ENCODE measurements at places on chromosomes 6 and 20. TPM values are rescaled to one million over a fixed set of nuclear protein-coding genes. Genes with fewer than 3 reads are reported as not detected.

GRCh38 chr6:136886091-136886490, 36.0 kb upstream of the SLC35D3 start:
- peaks cover 3% of the 10 kb centered on the region for H3K4me1 ChIP-seq
- no peaks in the 10 kb centered on the region for H3K36me3 ChIP-seq
- no peak overlapping the region for H3K4me3 ChIP-seq
- H3K27me3 ChIP-seq, result no peaks in the 10 kb centered on the region
- no peak overlapping the region for H3K27ac ChIP-seq

DNA sequence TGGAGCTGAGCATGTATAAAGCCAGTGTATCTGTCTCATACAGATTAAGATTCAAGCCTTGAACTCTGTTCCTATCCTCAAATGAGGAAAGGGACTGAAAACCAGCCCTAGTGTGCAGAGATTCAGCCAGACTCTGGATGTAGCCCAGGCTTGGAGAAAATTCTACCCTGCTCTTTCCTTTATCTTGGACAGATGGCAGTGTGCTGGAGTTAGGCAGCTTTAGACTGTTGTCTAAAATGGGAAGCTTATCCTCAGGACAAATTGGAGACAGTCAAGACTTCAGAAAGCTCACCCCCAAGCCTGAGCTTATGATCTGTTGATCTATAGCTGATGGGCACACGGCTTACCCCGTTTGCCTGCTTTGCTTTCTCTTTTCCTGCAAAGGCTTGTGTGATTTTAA, 1057.6 kb downstream of the KIF16B start:
- no peak overlapping the region for H3K27ac ChIP-seq
- no peaks in the 10 kb centered on the region for H3K27me3 ChIP-seq
- no peaks in the 10 kb centered on the region for H3K4me1 ChIP-seq
- no peak overlapping the region for H3K4me3 ChIP-seq
- no peaks in the 10 kb centered on the region for H3K36me3 ChIP-seq

- H3K4me3 ChIP-seq, result no peak overlapping the region
- H3K27me3 ChIP-seq, result no peaks in the 10 kb centered on the region
- H3K27ac ChIP-seq, result peak overlapping the region; percentile 73
- H3K4me1 ChIP-seq, result peaks cover 3% of the 10 kb centered on the region
- peak; percentile 60 for DNase-seq
Measured at GRCh38 chr20:21901470-21902275, 196.2 kb downstream of the PAX1 start.

GRCh38 chr6:50939931-50940330, 121.3 kb downstream of the TFAP2B start:
- H3K27me3 ChIP-seq, result no peaks in the 10 kb centered on the region
- no peak overlapping the region for H3K4me3 ChIP-seq
- no peak for DNase-seq
- no peaks in the 10 kb centered on the region for H3K4me1 ChIP-seq
- no peaks in the 10 kb centered on the region for H3K36me3 ChIP-seq
- no peak overlapping the region for H3K27ac ChIP-seq

- H3K4me1 ChIP-seq, result no peaks in the 10 kb centered on the region
- no peaks in the 10 kb centered on the region for H3K27me3 ChIP-seq
- no peaks in the 10 kb centered on the region for H3K36me3 ChIP-seq
- no peak overlapping the region for H3K27ac ChIP-seq
Measured at GRCh38 chr6:28165563-28165962, 23.9 kb downstream of the ZKSCAN8 start.

DNA sequence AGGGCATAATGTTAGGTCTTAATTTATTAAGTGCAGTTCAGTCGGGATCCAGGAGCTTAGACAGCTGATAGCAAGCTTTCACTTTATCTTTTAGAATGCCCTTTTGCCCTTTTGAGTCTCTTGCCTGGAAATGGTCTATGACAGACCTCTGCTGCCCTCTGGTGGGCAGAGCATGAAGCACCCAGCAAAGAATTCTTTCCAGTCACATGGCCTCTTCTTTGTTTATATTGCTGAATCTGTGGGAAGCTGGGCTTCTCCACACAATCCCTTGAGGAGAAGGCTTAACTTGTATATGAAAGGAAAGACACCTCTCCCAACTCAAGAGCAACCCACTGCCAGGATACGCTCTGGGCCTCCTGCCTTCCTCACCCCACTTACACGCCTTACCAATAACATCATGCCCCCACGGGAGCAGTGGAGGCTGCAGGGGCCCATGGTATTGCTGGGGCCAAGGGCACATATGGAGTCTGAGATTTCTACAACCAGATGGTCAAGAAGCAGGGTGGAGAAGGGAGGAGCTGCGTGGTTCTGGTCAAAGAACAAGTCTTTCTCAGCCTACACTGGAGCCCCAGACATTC, 20.4 kb downstream of the WFDC3 start:
- peak; percentile 90 for DNase-seq
- peaks cover 21% of the 10 kb centered on the region for H3K4me1 ChIP-seq
- H3K36me3 ChIP-seq, result no peaks in the 10 kb centered on the region
- no peak overlapping the region for H3K4me3 ChIP-seq

- no peaks in the 10 kb centered on the region for H3K36me3 ChIP-seq
- H3K4me3 ChIP-seq, result no peak overlapping the region
- no peak overlapping the region for H3K27ac ChIP-seq
- H3K4me1 ChIP-seq, result no peaks in the 10 kb centered on the region
- H3K27me3 ChIP-seq, result no peaks in the 10 kb centered on the region
Measured at GRCh38 chr6:162497389-162497788, 230.2 kb downstream of the PRKN start.

DNA sequence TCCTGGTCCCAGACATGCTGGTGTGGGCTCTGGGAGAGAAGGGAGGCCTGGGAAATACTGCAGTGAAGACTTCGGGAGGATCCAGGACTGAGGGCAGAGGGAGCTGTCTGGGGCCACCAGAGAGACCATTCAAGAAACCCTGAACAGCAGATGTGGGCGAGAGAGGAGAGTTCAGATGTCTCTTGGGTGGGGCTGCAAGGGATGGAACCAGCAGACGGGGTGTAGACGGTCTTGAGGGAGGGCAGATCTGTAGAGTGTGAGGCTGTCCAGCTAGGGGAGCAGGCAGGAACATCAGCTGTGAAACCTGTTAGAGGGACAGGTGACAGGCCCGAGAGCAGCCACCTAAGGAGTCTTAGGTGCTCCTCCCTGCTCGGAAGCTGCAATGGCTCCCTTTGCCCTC, 38.9 kb downstream of the ITPR3 start:
- H3K27me3 ChIP-seq, result no peaks in the 10 kb centered on the region
- H3K36me3 ChIP-seq, result no peaks in the 10 kb centered on the region
- no peak for DNase-seq
- H3K4me1 ChIP-seq, result no peaks in the 10 kb centered on the region

DNA sequence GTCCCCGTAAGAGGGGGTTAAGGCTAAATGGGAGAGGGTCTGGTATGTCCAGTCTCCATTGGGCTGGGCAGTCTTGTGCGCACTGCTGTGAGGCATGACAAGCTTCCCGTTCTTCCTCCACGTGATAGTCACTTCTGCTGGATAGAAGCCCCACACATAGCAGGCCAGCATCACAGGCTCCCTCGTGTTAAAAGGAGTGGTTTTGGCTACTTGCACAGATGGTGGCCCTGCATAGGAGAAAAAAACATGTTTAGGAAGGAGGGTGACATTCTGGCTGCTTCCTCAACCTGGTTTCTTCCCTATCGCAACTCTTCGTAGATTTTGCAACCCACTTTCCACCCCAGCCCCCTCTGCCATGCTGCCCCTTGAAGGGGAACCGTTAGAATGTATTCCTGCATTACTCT, 3.6 kb downstream of the HLA-DMB start:
- H3K36me3 ChIP-seq, result no peaks in the 10 kb centered on the region
- no peaks in the 10 kb centered on the region for H3K27me3 ChIP-seq
- H3K4me3 ChIP-seq, result no peak overlapping the region
- DNase-seq, result peak; percentile 24

- no peaks in the 10 kb centered on the region for H3K27me3 ChIP-seq
- H3K4me3 ChIP-seq, result no peak overlapping the region
- no peaks in the 10 kb centered on the region for H3K36me3 ChIP-seq
- DNase-seq, result no peak
Measured at GRCh38 chr20:5845681-5846615, 95.7 kb downstream of the SHLD1 start.

GRCh38 chr20:51484831-51485230, 57.7 kb downstream of the NFATC2 start:
- H3K27ac ChIP-seq, result no peak overlapping the region
- no peak for DNase-seq
- no peaks in the 10 kb centered on the region for H3K27me3 ChIP-seq
- no peak overlapping the region for H3K4me3 ChIP-seq

GRCh38 chr6:110629153-110629552, 152.7 kb upstream of the SLC22A16 start:
- no peaks in the 10 kb centered on the region for H3K27me3 ChIP-seq
- H3K36me3 ChIP-seq, result no peaks in the 10 kb centered on the region

- no peaks in the 10 kb centered on the region for H3K4me1 ChIP-seq
- H3K27ac ChIP-seq, result no peak overlapping the region
- H3K36me3 ChIP-seq, result no peaks in the 10 kb centered on the region
- DNase-seq, result no peak
- H3K27me3 ChIP-seq, result no peaks in the 10 kb centered on the region
- no peak overlapping the region for H3K4me3 ChIP-seq
Measured at GRCh38 chr6:95084867-95085266, 492.5 kb upstream of the MANEA start.

DNA sequence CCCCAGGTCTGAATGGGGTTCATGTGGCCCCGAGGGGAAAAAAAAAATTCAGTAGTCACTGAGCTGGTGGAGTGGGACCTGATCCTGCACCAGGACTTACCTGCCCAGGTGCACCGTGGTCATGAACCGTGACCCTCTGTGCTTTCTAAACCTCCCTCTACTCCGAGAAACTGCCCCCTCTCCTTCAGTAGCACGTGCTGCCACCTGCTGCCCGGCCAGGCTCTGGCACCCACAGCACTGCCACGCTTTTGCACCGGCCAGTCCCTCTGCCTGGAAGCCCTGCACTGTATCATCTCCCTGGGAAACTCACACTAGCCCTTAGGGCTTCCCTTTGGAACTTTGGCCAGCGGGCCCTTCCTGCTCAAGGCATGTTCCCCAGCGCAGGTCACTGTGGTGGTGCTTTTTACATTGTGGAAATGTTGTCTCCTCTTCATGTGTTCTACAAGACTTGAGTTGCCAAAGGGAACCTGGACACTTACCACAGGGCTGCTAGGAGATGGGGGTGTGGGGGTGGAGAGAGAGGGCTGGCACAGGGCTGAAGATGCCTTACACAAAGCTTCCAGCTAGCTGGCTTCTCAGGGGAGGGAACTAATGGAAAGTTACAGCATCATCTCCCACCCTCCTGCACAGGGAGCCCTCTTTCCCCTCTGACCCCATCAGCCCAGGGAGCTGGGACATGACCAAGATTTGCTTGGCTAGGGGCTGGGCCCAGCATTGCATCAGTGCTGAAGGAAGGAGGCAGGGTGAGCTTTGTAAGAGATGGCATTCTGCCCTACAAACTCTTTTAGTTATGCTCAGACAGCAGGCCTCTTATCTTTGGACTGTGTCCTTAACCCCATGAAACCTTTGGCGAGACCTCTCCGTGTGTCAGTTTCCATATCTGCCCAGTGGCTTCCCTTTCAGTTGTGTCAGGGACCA, 2.5 kb upstream of the PTPRT start:
- no peak for DNase-seq
- H3K27me3 ChIP-seq, result peaks cover 41% of the 10 kb centered on the region
- H3K27ac ChIP-seq, result no peak overlapping the region
- peaks cover 6% of the 10 kb centered on the region for H3K4me1 ChIP-seq

GRCh38 chr6:53020005-53020744, 25.1 kb upstream of the GSTA4 start:
- H3K27me3 ChIP-seq, result no peaks in the 10 kb centered on the region
- H3K4me3 ChIP-seq, result no peak overlapping the region
- no peak for DNase-seq
- no peaks in the 10 kb centered on the region for H3K4me1 ChIP-seq
- H3K36me3 ChIP-seq, result peaks cover 37% of the 10 kb centered on the region

- H3K4me3 ChIP-seq, result no peak overlapping the region
- H3K4me1 ChIP-seq, result peaks cover 13% of the 10 kb centered on the region
- peaks cover 69% of the 10 kb centered on the region for H3K27me3 ChIP-seq
- no peak for DNase-seq
- H3K27ac ChIP-seq, result no peak overlapping the region
Measured at GRCh38 chr20:64082126-64082731, 2.0 kb downstream of the LKAAEAR1 start.

DNA sequence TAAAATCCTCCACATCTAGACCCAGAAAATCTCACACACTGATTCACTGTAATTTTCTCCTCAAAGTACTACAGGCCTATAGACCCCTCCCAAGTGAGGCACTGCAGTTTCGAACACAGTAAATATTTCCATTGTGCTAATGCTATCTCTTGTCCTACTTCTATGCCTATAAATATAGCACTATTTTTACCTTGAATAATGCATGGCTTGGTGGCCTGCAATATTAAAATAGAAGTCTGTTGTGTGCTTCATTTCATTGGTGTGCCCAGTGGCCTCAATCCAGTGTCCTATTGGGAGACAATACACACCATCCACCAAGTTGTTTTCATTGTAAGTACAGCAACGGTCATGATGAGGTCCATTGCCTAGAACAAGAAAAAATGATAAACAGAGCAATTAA, 49.4 kb downstream of the EPM2A start:
- DNase-seq, result no peak
- H3K4me1 ChIP-seq, result no peaks in the 10 kb centered on the region
- H3K27ac ChIP-seq, result no peak overlapping the region
- H3K36me3 ChIP-seq, result no peaks in the 10 kb centered on the region

DNA sequence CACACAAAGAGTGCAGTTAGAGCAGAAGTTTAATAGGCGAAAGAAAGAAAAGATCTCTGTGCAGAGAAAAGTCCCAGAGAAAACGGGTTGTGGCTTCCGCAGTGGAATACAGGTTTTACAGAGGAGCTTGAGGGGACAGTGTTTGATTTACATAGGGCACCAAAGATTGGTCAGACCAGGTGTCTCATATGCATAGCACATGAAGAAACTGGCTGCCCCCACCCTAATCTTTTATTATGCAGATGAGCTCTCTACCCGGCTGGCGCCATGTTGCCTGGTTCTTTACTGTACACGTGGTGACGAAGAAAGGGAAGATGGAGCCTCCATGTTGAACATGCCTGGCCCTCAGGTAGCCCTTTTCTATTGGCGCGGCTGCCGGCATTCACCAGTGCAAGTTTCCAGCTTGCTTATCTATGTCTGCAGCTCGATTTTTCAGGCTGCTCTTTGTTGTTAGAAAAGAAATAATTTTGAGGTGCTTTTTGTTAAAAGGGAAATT, 47.4 kb downstream of the SLC35B3 start:
- no peak overlapping the region for H3K27ac ChIP-seq
- H3K4me3 ChIP-seq, result no peak overlapping the region
- DNase-seq, result no peak
- no peaks in the 10 kb centered on the region for H3K36me3 ChIP-seq

GRCh38 chr6:75480425-75480824, 13.2 kb downstream of the FILIP1 start:
- H3K4me1 ChIP-seq, result no peaks in the 10 kb centered on the region
- H3K4me3 ChIP-seq, result no peak overlapping the region
- H3K27ac ChIP-seq, result peak overlapping the region; percentile 60
- no peak for DNase-seq

- no peak overlapping the region for H3K4me3 ChIP-seq
- H3K27ac ChIP-seq, result no peak overlapping the region
- no peaks in the 10 kb centered on the region for H3K27me3 ChIP-seq
- no peaks in the 10 kb centered on the region for H3K4me1 ChIP-seq
- peak; percentile 58 for DNase-seq
- no peaks in the 10 kb centered on the region for H3K36me3 ChIP-seq
Measured at GRCh38 chr6:79404677-79405076, 132.6 kb downstream of the LCA5 start.

Gene CRISP2
- total RNA-seq, result not detected

Gene F13A1
- total RNA-seq, result 5.4 TPM

Gene HSPA12B
- total RNA-seq, result 0.75 TPM

Gene EMILIN3
- total RNA-seq, result 1.1 TPM

Gene DEFB114
- total RNA-seq, result not detected

Gene MOXD1
- total RNA-seq, result 8.3 TPM

Gene CCN6
- total RNA-seq, result not detected

Gene IL20RA
- 12.9 TPM for total RNA-seq

Gene FAM83C
- not detected for total RNA-seq

Gene TSBP1
- total RNA-seq, result not detected
